ENCODE measurements at places on chromosomes 12 and 14.
A peak's percentile ranks its signal among the peaks of the same experiment; 100 is the strongest.

GRCh38 chr14:36173161-36173560, 3.4 kb downstream of the PTCSC3 start:
- DNase-seq = no peak

- no peak for DNase-seq
Observed at GRCh38 chr12:109189291-109189690, 72.9 kb downstream of the ACACB start.

GRCh38 chr12:31370531-31371255, 44.7 kb upstream of the SINHCAF start:
- DNase-seq = no peak

DNA sequence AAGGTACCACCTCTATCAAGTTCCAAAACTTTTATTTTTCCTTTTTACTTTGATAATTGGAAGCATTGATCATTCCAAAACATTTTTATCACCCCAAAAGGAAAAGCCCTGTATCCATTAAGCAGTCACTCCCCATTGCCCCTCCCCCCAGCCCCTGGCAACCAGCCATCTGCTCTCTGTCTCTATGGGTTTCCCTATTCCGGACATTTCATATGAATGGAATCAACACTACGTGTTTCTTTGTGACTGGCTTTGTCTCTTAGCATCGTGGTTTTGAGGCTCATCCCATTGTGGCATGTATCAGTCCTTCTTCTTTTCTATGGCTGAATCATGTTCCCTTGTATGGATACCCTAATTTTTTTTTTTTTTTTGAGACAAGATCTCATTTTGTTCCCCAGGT, 18.0 kb upstream of the PHETA1 start:
- DNase-seq = no peak

- DNase-seq = peak; percentile 54
Observed at GRCh38 chr12:6570264-6570887, 2.3 kb upstream of the NOP2 start.

- DNase-seq = no peak
Observed at GRCh38 chr12:21831791-21832344, 57.4 kb upstream of the KCNJ8 start.

DNA sequence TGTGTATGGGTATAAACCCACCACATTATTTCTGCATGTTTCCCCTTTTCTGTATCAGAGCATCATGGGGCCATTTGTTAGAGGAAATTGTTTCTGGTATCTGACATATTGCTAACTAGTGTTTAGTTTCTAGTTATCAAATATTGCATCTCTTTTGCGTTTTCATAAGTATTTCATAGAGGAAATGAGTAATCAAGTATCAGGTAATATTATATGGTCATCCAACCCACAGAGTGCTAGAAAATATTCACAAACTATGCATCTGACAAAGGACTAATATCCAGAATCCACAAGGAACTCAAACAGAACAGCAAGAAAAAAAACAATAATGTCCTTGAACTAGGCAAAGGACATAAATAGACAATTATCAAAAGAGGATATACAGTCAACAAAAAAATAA, 258.9 kb upstream of the LRIG3 start:
- no peak for DNase-seq

GRCh38 chr14:84806622-84807021, 723.3 kb upstream of the FLRT2 start:
- DNase-seq = no peak

Data from activated CD4-positive, alpha-beta T cell treated with anti-CD3 and anti-CD28 coated beads, Interleukin-2, amount 10 ng/mL, durations not matched to agents 7 days and 5 days (primary cell).